Astrocyte (in vitro differentiated cells and primary cell): ENCODE measurements at places on chromosomes 2 and 18. TPM values are rescaled to one million over a fixed set of nuclear protein-coding genes. Genes with fewer than 3 reads are reported as not detected.

The SLC30A3 gene
- total RNA-seq: 0.16 and 0.34 TPM in 2 replicates

The GPR45 gene
- 0.22 TPM in 1 of 2 replicates, not detected in the other for total RNA-seq

The ADNP2 gene
- total RNA-seq: 17.9 and 20.5 TPM in 2 replicates

The ZDBF2 gene
- total RNA-seq: 40.9 and 43.6 TPM in 2 replicates

The CCDC74B gene
- total RNA-seq: 3.0 and 3.7 TPM in 2 replicates

The ZNF396 gene
- total RNA-seq: 1.3 and 1.4 TPM in 2 replicates

The FAM228A gene
- not detected in 2 replicates for total RNA-seq

The TRAF3IP1 gene
- total RNA-seq: 17.8 and 19.6 TPM in 2 replicates

The FAM124B gene
- total RNA-seq: not detected in 2 replicates

The ASTL gene
- not detected in 2 replicates for total RNA-seq

The LYG2 gene
- total RNA-seq: not detected in 2 replicates

The AQP4 gene
- total RNA-seq: 0.22 TPM in 1 of 2 replicates, not detected in the other

The PROKR1 gene
- total RNA-seq: 0.05 TPM in 1 of 2 replicates, not detected in the other

DNA sequence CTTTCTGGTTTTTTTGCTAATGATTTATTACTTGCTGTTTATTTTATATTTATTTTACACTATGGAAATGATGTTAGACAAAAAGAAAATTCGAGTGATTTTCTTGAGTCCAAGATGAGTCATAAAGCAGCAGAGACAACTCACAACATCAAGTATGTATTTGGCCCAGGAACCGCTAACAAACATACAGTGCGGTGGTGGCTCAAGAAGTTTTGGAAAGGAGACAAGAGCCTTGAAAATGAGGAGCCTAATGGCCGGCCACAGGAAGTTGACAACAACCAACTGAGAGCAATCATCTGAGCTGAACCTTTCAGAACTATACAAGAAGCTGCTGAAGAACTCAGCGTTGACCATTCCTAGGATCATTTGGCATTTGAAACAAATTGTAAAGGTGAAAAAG lies 594.1 kb downstream of the SATB2 start:
- peak; percentile 49 for DNase-seq
- no peaks in the 10 kb centered on the region for H3K27me3 ChIP-seq
- H3K36me3 ChIP-seq: no peaks in the 10 kb centered on the region
- no peak overlapping the region for H3K27ac ChIP-seq
- H3K4me1 ChIP-seq: no peaks in the 10 kb centered on the region

DNA sequence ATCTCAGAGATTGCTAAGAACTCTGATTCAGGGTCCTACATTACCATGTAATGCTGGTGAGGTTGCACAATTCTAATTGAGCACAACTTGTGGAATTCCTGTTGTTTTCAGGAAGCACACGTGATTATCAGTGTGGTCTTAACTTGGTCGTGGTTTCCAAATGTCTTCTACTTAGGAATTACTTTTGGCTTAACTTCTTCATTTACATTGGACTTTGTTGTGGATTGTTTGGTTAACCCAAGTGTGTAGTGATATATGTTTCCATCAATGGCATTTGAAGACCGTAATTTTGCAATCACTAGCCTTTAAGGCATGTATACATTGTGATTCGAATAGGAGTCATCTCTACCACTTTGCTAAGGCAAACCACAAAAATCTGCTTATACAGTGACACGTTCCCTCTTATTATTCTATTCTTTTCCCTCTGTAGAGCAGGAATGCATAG lies 373.3 kb downstream of the IRS1 start:
- H3K27me3 ChIP-seq: no peaks in the 10 kb centered on the region
- H3K4me3 ChIP-seq: peak overlapping the region; percentile 5
- H3K4me1 ChIP-seq: peaks cover 52% of the 10 kb centered on the region
- no peaks in the 10 kb centered on the region for H3K36me3 ChIP-seq
- DNase-seq: peak; percentile 93

DNA sequence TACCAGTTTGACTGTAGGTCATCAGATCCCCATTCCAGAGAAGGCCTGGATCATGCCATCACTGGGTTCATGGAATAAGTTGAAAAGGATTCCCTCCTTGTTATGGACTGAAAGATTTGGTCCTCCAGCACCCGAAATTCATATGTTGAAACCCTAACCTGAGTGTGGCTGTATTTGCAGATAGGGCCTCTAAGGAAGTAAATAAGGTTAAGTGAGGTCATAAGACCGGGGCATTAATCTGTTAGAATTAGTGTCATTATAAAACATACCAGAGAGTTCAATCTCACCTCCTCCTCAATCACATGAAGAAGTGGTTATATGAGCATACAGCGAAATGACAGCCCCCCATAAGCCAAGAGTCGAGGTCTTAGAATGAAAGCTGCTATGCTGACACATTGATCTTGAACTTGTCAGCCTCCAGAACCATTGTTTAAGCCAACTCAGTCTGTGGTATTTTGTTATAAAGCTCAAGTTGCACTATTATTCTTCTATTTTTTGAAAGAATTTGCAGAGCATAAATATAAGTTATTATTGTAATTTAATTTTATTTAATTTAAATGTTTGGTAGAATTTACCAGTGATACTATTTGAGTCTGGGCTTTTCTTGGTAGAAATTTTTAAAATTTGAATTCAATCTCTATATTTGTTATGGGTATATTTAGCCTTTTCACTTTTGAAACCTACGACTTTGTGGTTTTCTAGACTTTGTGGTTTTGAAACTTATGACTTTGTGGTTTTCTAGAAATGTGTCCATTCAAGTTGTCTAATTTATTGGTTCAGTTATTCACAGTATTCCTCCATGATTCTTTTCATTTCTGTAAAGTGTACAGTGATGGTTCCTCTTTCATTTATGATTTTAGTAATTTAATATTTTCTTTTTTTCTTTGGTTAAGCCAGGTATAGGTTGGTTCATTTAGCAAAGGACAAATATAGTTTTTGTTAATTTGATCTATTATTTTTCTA lies 1206.7 kb upstream of the CDH2 start:
- H3K4me1 ChIP-seq: no peaks in the 10 kb centered on the region
- peak; percentile 65 for DNase-seq
- no peak overlapping the region for H3K27ac ChIP-seq
- H3K27me3 ChIP-seq: no peaks in the 10 kb centered on the region

DNA sequence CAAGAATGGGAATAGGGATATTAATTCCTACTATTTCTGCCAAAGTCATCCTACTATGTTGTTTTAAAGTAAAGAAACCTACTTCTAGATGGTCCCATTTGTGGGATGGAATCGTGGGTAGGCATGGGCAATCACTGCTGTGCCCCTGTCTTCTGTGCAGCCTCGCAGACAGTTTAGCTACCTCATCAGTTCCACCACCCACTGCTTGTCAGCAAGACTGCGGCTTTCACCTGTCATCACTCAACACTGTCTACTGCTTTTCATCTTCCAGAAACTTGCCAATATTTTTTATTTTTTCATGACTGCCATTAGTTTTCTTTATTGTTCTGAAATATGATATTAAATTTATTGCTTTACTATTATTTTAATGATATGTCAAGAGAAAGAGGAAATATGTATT lies 368.1 kb upstream of the KYNU start:
- no peak overlapping the region for H3K4me3 ChIP-seq
- no peak for DNase-seq
- no peaks in the 10 kb centered on the region for H3K4me1 ChIP-seq
- H3K36me3 ChIP-seq: no peaks in the 10 kb centered on the region
- H3K27ac ChIP-seq: no peak overlapping the region
- H3K27me3 ChIP-seq: no peaks in the 10 kb centered on the region

GRCh38 chr18:52060607-52061304 lies 279.2 kb upstream of the DCC start:
- no peaks in the 10 kb centered on the region for H3K4me1 ChIP-seq
- DNase-seq: no peak
- H3K36me3 ChIP-seq: no peaks in the 10 kb centered on the region
- no peak overlapping the region for H3K4me3 ChIP-seq
- H3K27ac ChIP-seq: no peak overlapping the region
- no peaks in the 10 kb centered on the region for H3K27me3 ChIP-seq

DNA sequence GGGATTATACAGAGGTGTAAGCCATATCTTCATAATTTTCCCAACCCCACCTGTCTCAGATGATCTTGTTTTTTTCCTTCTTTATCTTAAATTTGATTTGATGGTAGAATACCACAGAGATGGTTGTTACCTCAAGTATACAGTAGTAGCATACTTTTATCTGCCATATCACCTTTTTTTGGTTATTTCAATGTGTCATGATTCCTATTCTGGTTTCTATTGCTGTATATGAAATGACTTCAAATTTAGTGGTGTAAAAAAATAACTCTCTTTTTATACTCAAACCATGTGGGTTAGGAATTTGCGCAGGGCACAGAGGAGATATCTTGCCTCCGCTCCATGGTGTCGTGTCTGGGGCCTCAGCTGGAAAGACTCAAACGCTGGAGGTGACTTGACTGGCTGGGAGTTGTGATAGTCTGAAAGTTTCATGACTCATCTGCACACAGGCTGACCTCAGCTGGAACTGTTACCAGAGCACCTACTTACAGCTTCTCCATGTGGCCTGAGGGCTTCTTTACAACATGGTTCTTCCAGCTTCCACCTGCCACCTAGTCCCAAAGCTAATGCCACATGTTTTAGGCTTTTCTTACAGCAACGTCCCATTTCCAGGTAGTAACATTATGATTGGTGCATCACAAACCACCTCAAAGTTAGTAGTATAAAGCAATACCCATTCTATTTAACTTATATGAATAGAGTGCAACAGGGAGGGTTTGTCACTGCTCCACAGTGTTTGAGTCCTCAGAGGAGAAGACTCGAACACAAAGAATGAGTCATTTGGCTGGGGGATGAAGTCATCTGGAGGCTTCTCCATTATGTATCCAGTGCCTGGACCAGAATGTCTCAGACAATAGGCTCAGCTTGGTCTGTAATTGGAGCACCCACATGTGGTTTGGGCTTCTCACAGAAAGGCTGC lies 82.3 kb upstream of the XPO1 start:
- peak overlapping the region; percentile 77 for H3K27ac ChIP-seq
- H3K36me3 ChIP-seq: no peaks in the 10 kb centered on the region
- peaks cover 17% of the 10 kb centered on the region for H3K4me1 ChIP-seq

GRCh38 chr2:156470975-156471583 lies 34.9 kb downstream of the GPD2 start:
- no peaks in the 10 kb centered on the region for H3K36me3 ChIP-seq
- no peak for DNase-seq
- H3K4me3 ChIP-seq: no peak overlapping the region
- H3K27ac ChIP-seq: no peak overlapping the region
- H3K4me1 ChIP-seq: peaks cover 6% of the 10 kb centered on the region
- H3K27me3 ChIP-seq: no peaks in the 10 kb centered on the region

DNA sequence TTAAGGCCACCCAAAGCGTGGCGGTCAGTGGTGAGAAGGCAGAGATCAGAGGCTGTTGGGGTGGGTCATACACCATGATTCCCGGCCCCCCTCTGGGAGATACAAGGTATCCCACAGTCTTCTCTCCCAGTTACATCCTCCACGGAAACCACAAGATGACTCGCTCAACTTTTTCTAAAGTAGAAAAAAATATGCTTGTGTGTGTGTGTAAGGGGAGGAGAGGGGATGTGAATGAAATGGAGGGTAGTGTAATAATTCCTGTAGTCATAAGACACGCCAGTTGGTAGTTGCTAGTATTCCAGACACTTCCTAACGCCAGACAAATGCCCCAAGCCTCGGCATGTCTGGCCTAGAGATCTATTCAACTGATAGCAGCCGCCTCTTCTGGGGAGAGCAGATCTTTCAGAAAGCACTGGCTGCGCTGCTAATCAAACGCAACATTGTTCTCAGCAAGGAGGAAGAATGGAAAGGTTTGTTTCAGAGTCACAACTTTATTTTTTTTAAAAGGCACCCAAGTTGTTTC lies 143.5 kb downstream of the TGIF1 start:
- H3K4me3 ChIP-seq: peak overlapping the region; percentile 38
- peak; percentile 96 for DNase-seq
- no peaks in the 10 kb centered on the region for H3K27me3 ChIP-seq
- peak overlapping the region; percentile 98 for H3K27ac ChIP-seq
- H3K4me1 ChIP-seq: peaks cover 44% of the 10 kb centered on the region

- no peaks in the 10 kb centered on the region for H3K4me1 ChIP-seq
- DNase-seq: no peak
- no peak overlapping the region for H3K4me3 ChIP-seq
- H3K36me3 ChIP-seq: no peaks in the 10 kb centered on the region
- H3K27me3 ChIP-seq: no peaks in the 10 kb centered on the region
- no peak overlapping the region for H3K27ac ChIP-seq
Observed at GRCh38 chr2:13543550-13543949, 826.8 kb downstream of the TRIB2 start.

DNA sequence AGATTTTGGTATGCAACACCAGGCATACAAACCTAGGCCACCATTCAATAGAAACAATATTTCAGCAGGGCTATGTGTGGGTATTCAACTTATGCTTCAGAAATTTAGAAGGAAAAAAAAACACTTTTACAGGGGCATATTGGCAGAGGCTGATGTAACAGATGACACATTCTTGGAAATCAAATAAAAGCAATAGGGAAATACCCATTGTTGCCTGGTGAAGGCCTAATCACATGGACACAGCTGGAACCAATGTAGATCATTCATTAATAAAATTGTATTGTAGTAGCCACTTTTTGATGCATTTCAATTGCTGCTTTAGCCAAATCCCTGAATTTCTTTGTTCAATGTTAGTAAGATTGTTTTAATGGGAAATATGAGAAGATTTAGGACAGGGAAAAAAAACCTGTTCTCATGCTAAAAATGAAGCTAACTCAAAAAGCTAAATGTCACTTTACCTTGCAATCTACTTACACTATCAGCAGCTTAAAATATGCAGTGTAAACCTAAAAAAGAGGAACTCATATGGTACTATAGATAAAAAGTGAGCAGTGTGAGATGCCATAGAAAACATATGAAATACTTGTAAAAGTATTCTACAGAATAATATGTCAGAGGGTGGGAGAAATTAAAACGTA lies 289.4 kb downstream of the ZEB2 start:
- H3K27ac ChIP-seq: no peak overlapping the region
- H3K4me3 ChIP-seq: no peak overlapping the region
- H3K36me3 ChIP-seq: no peaks in the 10 kb centered on the region

GRCh38 chr2:211228559-211228958 lies 672.2 kb downstream of the CPS1 start:
- DNase-seq: no peak
- no peaks in the 10 kb centered on the region for H3K27me3 ChIP-seq
- H3K36me3 ChIP-seq: no peaks in the 10 kb centered on the region
- no peak overlapping the region for H3K4me3 ChIP-seq
- no peak overlapping the region for H3K27ac ChIP-seq

DNA sequence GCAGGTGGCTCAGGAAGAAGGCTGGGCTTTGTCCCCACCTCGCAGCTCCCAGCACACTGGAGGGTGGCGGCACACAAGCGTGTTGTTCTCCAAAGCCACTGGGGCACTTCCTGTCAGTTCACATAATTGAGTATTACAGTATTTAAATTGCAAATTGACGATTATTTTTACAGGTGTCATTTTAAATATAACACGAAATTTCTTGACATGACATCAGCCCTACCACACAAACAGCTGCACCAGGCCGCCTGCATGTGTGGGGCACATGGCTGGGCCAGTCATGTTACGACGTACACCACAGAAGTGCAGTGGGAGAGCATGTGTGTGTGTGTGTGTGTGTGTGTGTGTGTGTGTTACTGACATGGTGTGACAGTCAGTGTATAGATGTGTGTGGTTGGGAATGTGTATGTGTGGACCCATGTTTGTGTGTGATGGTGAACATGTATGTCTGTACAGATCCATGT lies 155.6 kb downstream of the TTC32 start:
- H3K4me3 ChIP-seq: no peak overlapping the region
- H3K27me3 ChIP-seq: peaks cover 2% of the 10 kb centered on the region
- DNase-seq: no peak
- peaks cover 11% of the 10 kb centered on the region for H3K4me1 ChIP-seq
- H3K36me3 ChIP-seq: no peaks in the 10 kb centered on the region
- no peak overlapping the region for H3K27ac ChIP-seq
